ENCODE measurements at places on chromosomes 4 and X. TPM values are rescaled to one million over a fixed set of nuclear protein-coding genes. Genes with fewer than 3 reads are reported as not detected.

Gene LRRC66
- total RNA-seq = 8.6 TPM

Gene COL4A5
- total RNA-seq = 0.75 TPM

DNA sequence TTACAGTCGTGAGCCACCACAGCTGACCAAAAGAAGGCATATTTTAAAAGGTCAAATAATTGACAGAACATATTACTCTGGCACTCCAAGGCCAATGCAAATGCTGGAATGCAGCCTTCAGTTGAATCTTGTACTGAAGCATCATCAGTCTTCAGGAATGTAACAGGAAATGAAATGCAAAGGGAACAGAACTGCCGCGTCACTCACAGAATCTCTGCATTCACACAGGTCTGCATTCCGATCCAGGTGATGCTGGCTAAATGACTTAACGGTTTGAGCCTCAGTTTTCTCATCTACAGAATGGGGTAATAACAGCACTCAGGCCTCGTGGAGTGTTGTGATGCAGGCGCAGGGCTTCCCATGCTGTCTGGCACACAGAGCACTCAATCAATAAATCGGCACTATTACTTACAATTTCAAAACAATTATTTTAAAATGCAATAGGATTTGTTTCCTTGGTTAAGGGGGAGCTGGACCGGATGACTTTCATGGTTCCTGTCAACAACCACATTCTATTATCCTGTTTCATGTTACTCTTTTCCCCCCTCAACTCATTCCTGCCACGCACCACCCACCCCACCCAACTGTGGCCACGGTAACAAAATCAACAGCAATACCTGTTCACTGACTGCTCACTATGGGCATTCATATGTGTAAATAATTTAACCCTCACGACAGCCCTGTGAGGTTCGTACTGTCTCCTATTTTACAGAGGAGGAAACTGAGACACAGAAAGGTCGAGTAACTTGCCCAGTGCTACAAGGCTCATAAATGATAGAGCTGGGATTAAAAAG, 32.4 kb downstream of the IGFBP7 start:
- H3K4me3 ChIP-seq = no peak overlapping the region
- H3K4me1 ChIP-seq = no peaks in the 10 kb centered on the region
- H3K36me3 ChIP-seq = no peaks in the 10 kb centered on the region
- DNase-seq = no peak

DNA sequence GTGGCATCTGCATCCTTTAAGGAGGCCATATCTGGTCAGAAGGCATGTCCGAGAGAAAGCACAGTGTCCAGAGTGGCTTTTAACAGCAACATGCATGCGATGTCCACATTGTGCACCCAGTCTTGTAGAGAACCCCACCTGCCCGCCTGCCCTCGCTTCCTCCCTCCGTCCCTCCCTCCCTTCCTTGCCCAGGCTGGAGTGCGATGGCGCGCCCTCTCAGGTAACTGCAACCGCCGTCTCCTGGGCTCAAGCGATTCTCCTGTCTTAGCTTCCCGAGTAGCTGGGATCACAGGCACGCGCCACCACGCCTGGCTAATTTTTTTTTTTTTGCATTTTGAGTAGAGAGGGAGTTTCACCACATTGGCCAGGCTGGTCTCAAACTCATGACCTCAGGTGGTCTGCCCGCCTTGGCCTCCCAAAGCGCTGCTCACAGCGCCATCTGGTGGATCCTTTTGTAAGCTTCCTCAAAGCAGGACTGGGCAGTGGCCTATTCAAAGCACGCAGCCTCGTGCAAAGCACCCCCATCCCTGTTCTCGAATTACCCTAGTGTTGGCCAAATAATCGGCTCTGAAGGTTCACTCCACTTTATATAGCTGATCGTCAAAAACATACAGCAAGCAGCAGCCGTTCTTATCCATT, 15.0 kb downstream of the BRCC3 start:
- no peaks in the 10 kb centered on the region for H3K27me3 ChIP-seq
- peak; percentile 30 for DNase-seq
- no peaks in the 10 kb centered on the region for H3K36me3 ChIP-seq
- H3K27ac ChIP-seq = no peak overlapping the region
- no peaks in the 10 kb centered on the region for H3K4me1 ChIP-seq

GRCh38 chrX:30483996-30484395, 93.6 kb downstream of the TASL start:
- H3K4me3 ChIP-seq = no peak overlapping the region
- no peak for DNase-seq
- H3K4me1 ChIP-seq = no peaks in the 10 kb centered on the region
- no peak overlapping the region for H3K27ac ChIP-seq
- H3K27me3 ChIP-seq = no peaks in the 10 kb centered on the region
